ENCODE measurements at places on chromosomes 16 and 17.

- H3K4me3 ChIP-seq = peak overlapping the region; percentile 71
- H3K36me3 ChIP-seq = peaks cover 43% of the 10 kb centered on the region
- no peaks in the 10 kb centered on the region for H3K27me3 ChIP-seq
- H3K4me1 ChIP-seq = no peaks in the 10 kb centered on the region
- H3K27ac ChIP-seq = no peak overlapping the region
Measured at GRCh38 chr16:67150047-67150832, 558 bp downstream of the B3GNT9 start.

DNA sequence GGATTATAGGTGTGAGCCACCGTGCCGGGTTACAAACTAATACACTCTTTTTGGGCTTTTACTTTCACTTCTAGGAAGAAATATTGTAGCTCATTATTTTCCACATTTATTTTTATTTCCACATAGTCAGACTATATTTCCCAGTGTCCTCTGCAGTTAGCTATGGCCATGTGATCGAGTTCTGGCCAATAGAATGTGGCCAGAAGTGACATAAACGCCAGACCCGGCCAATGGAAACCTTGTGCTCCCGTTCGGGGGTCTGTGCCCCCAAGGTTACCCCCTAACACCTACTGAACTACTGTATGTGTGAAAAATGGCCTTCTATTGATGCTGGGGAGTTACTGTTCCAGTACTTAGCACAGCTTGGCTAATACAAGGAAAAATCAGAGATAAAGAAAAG is 13.2 kb upstream of the RPTOR start:
- no peaks in the 10 kb centered on the region for H3K36me3 ChIP-seq
- H3K27me3 ChIP-seq = peaks cover 54% of the 10 kb centered on the region
- no peak for DNase-seq

GRCh38 chr16:19356024-19356952 is 61.4 kb upstream of the TMC5 start:
- H3K27ac ChIP-seq = no peak overlapping the region
- H3K27me3 ChIP-seq = no peaks in the 10 kb centered on the region
- no peaks in the 10 kb centered on the region for H3K4me1 ChIP-seq
- H3K4me3 ChIP-seq = no peak overlapping the region
- DNase-seq = no peak

DNA sequence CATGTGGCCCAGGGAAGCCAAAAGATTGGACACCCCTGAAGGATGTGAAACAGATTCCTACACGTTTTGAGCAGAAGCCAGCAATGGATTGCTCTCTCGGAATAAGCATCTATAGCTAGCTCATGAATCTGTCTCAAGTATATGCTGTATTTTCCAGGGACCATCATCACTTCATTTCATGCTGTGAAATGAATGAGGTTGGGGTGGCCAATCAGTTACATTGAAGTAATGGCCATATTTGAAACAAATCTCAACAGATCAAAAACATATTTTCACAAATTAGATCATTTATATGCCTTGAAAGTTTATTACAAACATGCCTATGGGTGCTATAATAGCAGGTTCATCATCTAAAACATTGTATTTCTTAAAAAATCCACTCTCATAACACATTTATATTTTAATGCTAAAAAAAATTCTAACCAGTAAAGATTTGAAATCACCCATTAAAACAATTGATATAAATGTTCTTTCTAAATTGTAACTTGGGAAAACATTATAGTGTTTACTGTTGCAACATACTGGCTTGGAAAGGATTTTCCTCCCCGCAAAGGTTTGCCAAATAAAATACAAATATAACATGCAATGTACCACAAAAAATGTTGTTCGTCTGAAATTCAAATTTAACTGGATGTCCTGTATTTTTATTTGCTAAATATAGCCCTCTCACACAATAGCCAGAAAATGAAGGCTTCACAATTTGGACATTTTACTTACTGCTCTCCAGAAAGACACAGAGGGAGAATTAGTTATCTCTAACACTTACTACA is 743.6 kb downstream of the KCNJ2 start:
- H3K4me1 ChIP-seq = no peaks in the 10 kb centered on the region
- H3K27ac ChIP-seq = no peak overlapping the region
- no peak for DNase-seq
- H3K4me3 ChIP-seq = no peak overlapping the region
